T-helper 17 cell (primary cell): ENCODE measurements at places on chromosomes 5 and 9. TPM values are rescaled to one million over a fixed set of nuclear protein-coding genes. Genes with fewer than 3 reads are reported as not detected.

DNA sequence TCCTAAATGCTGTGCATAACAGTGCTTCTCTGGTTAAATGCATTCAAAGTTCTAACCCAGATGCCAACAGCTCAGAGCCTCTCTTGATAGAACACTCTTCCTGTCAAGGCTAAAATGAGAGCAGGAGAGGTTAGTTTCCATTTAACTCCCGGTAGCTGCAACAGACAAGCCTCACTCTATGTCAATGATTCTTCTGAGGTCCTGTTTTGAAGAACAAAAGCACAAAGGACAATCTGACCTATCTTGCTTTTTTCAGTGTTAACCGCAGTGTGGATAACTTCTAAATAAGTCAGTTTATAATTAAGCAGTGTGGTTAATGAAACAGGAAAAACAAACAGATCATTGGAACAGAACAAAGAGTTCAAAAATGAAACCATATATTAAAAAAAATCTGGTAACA is 80.7 kb downstream of the ANKRD55 start:
- peaks cover 33% of the 10 kb centered on the region for H3K4me1 ChIP-seq
- no peaks in the 10 kb centered on the region for H3K27me3 ChIP-seq
- H3K36me3 ChIP-seq = no peaks in the 10 kb centered on the region
- H3K4me3 ChIP-seq = peak overlapping the region; percentile 49

DNA sequence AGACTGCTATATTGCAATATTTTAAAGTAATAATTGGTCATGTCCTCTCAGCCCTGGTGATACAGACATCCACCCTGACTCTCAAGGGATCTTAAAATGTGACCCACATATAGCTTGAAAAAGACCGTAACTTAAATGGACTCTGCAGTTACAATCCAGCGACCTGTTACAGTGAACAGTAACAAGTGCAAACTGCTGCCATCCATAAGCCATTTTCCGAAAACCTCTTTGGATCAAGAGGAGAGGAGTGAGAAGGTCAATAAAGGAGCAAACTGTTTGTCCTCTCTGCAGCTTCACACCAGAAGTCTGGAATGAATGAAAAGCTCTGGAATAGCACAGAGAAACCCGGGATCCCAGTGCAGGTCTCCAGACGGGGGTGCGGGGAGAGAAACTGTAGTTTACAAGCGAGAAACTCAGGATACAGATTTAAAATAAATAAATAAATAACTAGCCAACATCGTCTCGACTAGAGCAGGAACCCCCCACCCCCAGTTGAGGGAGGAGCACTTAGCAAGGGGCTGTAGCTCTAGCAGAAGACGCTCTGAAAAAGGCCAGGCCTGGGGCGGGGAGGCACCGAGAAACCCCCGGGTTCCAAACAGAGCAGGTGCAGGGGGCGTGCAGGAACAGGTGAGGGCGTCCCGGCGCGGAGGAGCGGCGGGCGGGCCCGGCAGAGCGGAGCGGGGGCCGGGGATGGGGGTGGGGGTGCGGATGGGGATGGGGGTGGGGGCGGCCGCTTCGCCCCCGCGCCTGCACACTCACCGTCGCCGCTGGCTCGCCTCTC is 572 bp downstream of the ZDHHC21 start:
- peak overlapping the region; percentile 98 for H3K4me3 ChIP-seq
- peak overlapping the region; percentile 92 for H3K27ac ChIP-seq
- peaks cover 5% of the 10 kb centered on the region for H3K27me3 ChIP-seq
- DNase-seq = peak; percentile 31
- H3K36me3 ChIP-seq = peaks cover 4% of the 10 kb centered on the region
- peaks cover 33% of the 10 kb centered on the region for H3K4me1 ChIP-seq

- H3K27ac ChIP-seq = no peak overlapping the region
- no peak for DNase-seq
- H3K4me3 ChIP-seq = no peak overlapping the region
- H3K36me3 ChIP-seq = no peaks in the 10 kb centered on the region
- no peaks in the 10 kb centered on the region for H3K27me3 ChIP-seq
These were observed 6.9 kb downstream of the EXD3 start for GRCh38 chr9:137416006-137416562.

GRCh38 chr5:146447734-146448380 is 724 bp downstream of the TCERG1 start:
- peaks cover 3% of the 10 kb centered on the region for H3K36me3 ChIP-seq
- H3K4me3 ChIP-seq = peak overlapping the region; percentile 99
- peak overlapping the region; percentile 96 for H3K27ac ChIP-seq

The ADAMTSL2 gene
- not detected for total RNA-seq
